Activated CD4-positive, alpha-beta T cell treated with anti-CD3 and anti-CD28 coated beads, Interleukin-2, amount 50 U/mL, for 1 hour (primary cell): ENCODE measurements at places on chromosomes 3 and 15.

- no peak for DNase-seq
These were observed 56.8 kb upstream of the SLC6A6 start for GRCh38 chr3:14345496-14346150.

- no peak for DNase-seq
These were observed 31.1 kb upstream of the CAPN7 start for GRCh38 chr3:15174953-15175352.

GRCh38 chr15:63811942-63812550 is 21.7 kb downstream of the HERC1 start:
- no peak for DNase-seq

DNA sequence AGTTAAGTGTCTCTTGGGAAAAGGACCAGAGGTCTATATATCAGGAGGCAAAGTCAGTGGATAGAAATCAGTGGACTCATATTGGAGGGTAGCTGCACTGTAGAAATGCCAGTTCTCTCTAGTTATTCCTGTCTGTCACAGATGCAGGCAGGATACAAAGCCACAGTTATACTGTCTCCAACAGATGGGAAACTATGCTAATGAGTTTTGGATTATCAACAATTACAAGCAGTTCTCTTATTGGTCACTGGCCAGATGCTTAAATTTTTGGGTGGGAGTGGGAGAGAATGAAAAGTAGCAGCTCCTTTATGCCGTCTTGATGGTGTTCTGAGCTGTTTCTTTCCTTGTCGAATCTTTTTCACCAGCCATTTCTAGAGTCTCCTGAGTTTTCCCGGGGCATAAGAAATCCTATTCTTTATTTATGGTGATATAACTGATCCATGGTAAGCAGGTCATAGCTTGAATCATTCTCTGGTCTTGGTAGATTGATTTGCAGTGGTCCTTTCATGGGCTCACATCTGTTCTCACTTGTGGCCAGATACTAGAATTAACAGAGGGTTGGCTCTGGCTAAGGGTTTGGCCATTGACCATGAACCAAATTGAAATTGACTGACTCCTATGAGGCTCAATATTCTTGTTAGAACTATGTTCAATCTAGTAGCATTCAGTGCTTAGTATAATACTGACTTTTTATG is 44.6 kb upstream of the RBMS3 start:
- no peak for DNase-seq

GRCh38 chr3:30685267-30685667 is 78.9 kb downstream of the TGFBR2 start:
- DNase-seq = no peak

DNA sequence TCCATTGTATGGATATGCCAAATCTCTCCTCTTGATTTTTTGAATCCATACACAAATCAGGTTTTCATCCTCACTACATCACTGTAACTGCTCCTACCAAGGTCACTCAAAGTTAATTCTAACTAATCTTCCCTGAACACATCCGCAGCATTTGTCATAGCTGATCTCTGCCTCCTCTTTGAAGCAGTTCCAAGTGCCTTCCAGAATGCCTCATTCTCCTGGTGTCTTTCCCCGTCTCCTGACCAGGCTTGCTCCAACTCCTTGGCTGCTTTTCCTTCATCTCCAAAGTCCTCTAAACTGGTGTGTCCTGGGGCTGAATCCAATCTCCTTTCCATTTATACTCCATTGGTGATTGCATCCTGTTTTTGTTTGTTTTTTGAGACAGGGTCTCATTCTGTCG is 26.8 kb downstream of the KLHDC8B start:
- no peak for DNase-seq

DNA sequence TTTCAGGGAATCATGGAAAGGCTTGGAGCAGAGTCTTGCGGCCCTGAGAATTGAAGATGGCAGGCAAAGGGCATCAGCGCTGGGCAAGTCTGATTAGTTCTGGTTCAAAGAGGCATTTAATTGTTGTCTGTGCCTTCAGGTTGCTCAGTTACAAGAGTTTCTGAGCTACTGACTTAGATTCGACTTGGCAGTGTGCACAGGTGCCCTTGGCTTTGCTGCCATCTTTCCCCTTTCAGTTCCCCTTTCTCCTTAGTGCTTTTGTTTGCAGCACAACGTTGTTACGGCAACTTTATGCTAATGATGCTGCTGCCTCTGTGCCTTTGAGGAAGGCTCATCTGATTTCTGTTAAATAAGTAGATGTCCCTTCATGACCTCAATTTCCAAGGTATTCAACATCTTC is 12.5 kb downstream of the P2RY14 start:
- no peak for DNase-seq

GRCh38 chr3:157122116-157122515 is 37.8 kb downstream of the CCNL1 start:
- DNase-seq = no peak

DNA sequence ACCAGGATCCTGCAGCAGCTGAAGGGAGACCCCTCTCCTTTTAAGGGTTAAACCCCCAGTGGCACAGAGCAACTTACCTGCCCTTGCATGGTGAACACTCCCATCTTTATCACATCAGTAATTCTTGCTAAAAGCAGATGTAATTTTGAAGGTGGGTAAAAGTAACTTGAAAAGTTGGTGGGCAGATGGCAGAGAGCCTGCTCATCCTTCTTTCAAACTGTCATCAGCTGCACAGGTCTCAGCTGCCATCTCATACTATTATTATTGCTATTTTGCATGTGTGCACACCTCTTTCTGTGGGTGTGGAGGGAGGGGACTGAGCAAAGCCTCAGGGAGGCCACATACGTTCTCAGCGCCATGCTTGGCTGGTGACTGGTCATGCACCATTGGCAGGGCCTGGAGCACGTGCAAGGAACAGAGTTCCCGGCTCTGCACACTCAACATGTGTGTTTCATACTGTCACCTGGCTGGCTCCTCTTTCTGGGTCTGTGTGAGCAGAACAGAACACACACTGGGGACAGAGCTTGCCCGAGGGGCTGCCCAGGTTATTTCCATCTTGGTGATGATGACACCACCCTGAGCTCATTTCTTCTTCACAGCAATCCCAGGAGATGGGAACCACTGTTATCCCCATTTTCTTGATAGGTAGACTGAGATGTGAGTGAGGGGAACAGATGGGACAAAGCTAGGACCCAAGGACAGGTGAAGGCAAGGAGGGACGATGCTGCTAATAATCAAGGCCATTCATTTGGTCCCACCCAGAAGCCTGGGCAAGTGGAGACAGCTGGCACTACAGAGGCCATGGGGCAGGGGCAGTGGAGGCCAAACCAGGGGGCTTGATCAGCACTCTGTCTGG is 95.8 kb upstream of the KLF13 start:
- no peak for DNase-seq

DNA sequence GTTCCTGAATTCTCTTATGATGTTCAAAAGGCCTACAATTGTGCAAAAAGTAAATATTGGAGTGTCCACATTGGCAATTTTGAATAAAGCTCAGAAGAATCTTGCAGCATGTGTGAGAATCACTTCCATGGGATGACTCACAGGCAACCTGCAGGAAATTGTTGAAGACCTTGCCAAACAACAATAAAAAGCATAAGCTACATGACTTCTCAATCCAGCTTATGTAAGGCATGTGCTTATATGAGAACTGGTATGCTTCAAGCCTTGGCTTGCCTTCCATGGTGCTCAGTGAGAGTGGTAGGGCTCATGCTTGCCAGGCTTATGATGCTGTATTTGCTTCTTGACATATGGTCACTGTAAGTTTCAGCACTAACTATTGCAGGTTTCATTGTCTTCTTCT is 18.4 kb upstream of the BCHE start:
- no peak for DNase-seq

GRCh38 chr3:14137445-14137844 is 12.6 kb downstream of the TMEM43 start:
- no peak for DNase-seq

DNA sequence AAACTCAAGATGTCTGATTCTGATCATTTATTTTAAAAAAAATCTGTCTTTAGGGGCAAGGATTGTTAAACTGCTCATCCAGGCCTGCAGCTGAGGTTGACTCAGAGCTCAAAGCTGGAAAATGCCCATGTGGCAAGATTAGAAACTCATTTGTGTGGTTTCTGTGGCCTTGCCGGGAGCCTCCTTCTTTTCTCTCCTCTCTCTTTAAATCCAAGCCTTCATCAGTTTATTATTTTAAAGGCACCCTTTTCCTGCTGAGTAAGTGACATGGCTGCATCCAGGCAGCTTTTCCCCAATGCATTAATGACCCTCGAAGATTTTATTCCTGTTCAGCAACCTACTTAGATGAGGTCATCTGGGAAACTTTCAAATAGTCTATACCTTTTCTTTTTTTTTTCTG is 221.3 kb upstream of the CDIN1 start:
- no peak for DNase-seq

DNA sequence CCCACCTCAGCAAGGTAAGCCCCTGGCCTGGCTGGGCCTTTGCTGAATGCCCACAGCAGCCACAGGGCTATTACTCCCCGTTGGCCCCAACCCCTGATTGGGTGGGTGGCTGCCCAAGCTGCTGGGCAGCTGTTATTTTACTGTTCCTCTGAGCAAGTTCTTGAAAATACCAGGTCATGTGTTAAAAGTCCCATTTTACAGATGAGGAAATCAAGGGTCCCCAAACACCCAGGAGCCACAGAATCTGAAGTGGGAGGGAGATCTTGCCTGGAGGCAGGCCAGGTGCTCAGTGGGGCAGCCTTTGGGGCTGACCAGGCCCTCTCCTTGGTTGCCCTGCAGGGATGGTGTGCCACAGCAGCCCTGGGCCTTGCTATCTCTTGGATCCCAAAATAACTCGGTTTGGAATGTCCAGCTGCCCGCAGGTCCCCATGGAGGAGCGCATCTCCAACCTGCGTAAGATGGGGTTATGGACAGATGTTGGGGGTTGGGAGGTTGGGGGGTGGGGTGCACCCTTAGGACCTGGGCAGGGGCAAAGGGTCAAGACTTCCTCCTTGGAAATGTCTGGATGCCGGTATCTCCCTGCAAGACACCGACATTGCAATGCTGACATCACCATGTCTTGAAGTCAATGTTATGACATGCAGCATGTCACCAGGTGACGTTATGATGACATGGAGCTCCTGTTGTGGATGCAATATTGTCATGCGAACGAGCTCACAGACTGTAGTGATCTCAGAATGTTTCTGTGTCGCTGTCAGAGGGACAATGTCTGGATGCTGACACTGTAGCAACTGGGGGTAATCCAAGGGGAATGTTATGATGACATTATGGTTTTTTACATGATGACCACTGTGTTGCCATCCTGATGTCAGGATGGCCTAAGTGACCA is 13.3 kb upstream of the CSPG4 start:
- no peak for DNase-seq

DNA sequence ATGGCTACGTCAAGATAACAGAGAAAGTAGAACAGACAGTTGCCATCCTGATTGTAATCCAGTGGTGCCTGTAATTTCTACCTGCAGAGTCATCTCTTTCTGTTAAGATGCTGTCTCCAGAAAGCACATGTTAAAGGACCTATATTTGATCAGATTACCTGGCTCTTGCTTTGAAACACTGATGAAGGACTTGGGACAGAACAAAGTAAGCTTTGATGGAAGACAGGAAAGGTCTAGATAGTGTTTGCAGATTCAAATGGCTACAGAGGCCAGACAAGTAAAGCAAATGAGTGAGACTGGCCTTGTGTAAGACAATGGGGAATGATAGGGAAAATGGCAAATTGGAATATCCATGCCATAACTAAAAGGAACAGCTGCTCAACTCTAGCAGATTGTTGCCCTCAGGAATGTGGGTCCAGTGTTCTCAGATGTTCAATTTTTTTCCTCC is 1.8 kb upstream of the GSK3B start:
- DNase-seq = no peak

- DNase-seq = no peak
These were observed 255.3 kb upstream of the ZPLD1 start for GRCh38 chr3:102179326-102180177.

DNA sequence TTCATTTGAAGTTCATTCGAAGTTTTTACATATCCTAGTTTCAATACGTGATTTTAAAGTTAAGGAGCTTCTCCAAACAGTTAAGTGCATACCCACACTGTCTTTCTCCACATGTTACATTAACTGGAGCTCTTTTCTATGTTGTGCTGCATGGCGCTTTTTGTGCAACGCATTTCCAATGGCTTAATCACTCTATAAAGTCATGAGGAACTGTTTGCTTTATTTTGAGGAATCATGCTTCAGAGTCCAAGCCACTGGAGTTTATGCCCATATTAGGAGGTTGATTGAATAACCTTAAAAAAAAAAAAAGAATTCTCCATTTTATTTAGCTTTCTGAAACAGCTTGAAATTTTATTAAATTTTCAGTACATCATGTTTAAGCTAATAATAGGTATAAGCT is 109.4 kb upstream of the MBNL1 start:
- DNase-seq = no peak

GRCh38 chr15:99981191-99981647 is 248.0 kb upstream of the LYSMD4 start:
- DNase-seq = no peak

- no peak for DNase-seq
These were observed 174.4 kb upstream of the THBS1 start for GRCh38 chr15:39406485-39406884.

DNA sequence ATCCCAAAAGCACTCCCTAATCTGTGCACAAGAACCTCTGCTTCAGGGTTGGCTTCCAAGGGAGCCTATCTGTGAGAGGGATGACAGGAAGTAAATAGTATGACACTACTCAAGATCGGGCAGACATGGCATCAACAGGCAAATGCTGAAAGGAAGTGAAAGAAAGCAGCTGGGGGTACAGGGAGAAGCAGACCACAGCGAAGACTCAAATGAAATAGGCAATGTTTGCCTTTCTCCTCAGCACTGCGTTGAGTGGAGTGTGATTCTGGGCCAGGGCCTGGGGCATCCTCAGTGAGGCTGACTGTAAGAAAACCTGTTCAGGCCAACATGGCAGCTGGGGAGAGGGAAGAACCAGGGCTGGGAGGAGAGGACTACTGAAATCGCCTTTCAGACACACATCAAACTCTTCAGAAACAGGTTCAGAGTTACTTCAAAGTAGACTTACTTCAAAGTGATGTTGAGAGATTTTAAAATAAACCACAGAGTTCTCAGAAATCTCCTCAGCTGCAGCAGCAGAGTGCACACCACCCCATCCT is 96.6 kb downstream of the SLC9A9 start:
- DNase-seq = no peak

DNA sequence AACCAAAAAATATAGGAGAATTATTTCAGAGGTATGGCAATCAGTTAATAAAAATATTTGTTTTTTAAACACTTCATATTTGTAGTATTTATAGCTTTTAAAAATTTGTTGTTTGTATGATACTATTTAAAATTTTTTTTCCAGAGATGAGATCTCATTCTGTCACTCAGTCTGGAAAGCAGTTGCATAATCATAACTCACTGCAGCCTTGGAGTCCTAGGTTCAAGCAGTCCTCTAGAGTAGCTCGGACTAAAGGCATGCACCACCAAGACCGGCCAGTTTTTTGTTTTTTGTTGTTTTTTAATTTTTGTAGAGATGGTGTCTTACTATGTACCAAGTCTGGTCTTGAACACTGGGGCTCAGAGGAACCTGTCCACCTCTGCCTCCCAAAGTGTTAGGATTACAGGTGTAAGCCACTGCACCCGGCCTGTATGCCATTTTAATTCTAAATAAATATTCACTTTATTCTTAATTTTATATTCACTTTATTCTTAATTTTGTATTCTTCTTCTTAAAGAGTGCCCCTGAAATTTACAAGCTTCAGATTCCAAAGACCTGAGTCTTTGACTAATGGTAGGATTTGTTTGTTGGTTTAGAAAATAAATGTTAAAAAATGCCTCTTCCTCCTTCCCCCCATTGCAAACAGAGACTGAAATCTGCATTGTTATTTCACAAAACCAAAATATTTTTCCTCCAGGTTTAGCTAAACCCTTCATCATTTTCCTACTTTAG is 9.4 kb downstream of the TGFBR2 start:
- DNase-seq = no peak
